NCI-H187 treated with DMSO at 0.1 percent for 48 hours (cell line): ENCODE measurements at places on chromosomes 11 and 22.

GRCh38 chr11:35851342-35851741 lies 92.5 kb upstream of the LDLRAD3 start:
- no peak for DNase-seq

- DNase-seq: no peak
These were observed 5.5 kb upstream of the IL10RA start for GRCh38 chr11:117980720-117981119.

DNA sequence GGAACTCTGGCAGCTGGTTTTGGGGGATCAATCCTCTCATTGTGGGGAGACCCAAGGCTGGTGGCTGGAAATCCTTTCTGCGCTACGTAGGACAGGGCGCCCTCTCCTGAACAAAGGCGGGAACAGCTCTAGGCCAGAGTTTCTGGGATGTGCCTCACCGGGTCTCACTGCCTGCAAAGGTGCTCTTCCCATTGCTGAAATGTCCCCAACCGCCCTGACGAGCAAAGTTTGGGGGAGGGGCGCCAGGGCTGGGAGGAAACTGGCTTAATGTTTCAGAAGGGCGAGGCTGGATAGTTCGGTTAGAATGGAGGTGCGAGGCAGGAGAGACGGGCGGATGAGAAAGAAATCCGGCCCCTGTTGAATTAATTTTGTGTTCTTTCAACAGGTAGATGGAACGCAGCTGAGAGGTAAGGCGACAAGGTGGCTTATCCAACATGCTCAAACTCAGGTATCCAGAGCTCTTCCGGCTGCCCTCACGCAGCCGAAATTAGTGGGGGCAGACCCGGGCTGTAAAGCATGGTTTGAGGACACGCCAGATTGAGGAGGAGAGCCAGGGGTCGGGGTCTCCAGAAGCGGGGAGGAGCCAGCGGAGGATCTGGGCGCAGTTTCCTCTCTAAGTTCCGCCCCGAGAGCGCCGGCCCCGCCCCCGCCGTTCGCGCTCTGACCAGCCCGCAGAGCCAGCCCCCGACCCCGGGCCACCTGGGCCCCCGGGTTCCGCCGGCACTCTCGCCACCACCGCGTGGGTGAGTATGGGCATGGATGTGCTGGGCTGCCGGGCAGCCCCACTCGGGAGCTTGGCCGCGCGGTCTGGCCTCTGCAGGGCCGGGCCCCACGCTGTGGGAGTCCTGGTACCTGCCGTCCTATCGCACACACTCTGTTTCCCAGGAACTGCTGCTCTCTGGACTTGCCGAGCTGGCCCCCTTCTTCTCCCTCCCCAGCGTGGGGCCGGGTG lies at the start of gene PGAP2:
Gene PGAP2 (plus strand): TSS at position 652 of the 952 bp plus-strand sequence. CDS start 2,700 bp downstream, outside the sequence.
- DNase-seq: no peak

DNA sequence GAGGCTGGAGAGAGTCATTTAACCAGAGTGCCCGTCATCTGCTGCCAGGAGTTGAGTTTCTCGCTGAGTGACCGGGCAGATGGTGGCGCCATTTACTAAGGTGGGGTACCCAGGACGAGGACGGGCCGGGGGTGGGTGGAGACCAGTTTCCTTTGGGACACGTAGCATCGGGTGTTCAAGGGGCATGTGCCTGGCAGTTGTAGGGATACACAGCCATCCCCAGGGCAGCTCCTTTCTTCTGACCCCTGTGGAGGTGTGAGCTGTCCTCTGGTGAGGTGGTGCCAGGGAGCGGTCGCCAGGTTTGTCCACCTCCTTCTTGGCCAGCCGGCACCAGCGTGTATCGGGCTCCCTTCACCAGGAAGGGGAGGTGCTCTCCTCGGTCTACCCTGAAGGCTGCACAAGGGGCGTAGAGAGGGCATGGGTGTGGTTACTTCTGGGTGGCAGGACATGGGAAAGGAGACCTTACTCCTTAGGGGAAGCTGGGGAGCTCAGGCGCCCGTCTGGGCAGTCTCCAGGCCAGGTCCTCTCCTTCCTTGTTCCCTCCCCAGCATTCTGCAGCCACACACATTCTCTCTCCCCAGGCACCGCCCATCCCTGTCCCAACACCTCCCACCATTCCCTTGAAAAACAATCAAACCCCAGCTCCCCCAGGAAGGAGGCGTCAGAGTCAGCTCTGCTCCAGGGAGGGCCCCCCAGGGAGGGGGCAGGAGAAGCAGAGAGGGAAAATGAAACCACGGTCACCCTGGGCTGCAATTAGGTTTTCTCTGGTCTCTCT lies 10.3 kb upstream of the MB start:
- DNase-seq: no peak

- no peak for DNase-seq
These were observed 129.4 kb downstream of the ARHGAP20 start for GRCh38 chr11:110582728-110583432.

GRCh38 chr11:78311702-78312371 lies 105.8 kb downstream of the GAB2 start:
- no peak for DNase-seq

DNA sequence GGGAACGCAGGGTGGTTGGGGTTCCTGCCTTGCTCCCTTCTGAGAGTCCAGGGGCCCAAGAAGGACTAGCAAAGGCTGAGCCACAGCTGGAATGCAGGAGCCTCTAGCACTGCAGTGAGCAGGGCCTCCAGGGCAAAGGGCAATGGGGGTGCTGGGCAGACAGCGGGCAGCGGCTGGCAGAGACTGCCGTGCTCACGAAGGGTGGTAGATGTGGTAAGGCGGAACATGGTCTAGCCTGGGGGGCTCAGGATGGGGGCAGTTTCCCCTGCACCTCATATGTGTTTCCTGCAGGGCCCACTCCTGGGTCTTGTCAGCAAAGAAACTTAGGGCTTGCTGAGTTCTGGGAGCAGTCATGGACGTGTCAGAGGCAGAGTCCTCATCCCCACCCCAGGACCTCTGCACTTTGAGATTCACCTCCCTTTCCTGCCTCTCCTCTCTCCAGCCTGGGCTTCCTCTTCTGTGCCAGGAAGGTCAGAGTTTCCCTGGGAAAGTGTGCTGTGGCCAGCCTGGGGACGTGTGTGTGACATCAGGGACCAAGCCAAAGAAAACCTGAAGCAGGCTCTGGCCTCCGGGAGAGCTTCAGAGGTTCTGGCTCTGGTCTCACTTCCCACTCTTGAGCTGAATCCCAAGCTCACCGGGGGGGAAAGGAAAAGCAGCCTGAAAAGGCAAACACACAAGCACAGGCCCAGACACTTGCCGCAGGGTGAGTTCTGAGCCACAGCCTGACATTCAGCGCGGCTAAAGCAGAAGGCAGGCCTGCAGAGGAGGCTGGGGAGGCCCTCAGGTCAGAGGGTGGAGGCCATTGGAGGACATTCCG lies 4.4 kb downstream of the MOGAT2 start:
- DNase-seq: no peak
